Osteoblast (primary cell): ENCODE measurements at places on chromosomes 6 and 20.

- no peak overlapping the region for H3K27ac ChIP-seq
- H3K36me3 ChIP-seq: no peaks in the 10 kb centered on the region
- H3K4me1 ChIP-seq: no peaks in the 10 kb centered on the region
These were observed 81.9 kb downstream of the LRFN2 start for GRCh38 chr6:40505191-40505810.

DNA sequence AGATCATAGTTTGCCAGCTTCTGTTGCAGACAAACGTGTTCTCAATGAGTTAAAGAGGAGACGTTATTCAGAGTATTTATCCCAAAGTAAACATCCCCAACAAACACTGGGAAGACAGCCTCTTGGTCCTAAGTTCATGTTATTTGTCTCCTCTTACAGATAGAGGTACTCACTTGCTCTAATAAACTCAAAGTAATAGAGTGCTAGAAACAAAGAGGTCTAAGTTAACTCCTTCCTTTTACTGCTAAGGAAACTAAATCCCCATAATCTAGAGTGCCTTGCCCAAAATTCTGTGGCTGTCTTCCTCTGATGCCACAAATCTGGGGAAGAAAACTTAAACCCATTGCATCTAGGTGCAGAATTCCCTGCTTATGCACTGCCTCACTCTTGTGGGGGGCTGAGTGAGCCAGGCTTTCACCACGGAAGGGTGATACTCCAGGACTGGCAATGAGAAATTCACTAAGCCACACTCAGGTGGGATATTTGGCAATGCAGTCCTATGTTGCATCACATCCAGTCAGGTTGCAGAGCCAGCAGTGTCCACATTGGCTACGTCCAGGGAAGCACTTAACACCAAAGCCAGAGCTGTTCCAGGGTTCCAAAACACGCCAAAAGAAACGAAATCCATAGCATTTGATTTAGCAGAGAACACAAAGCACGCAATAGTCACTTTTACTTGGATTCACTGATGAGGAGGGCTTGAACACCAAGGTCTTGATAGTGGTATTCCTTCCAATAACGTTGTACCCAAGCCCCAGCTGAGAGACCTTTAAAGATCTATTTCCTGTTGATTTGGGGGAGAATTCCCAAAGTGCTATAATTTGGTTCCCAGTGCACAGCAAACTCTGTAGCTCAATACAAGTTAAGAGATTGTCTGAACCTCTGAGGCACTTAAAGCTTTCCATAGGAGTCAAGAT is 81.0 kb upstream of the FOXQ1 start:
- H3K36me3 ChIP-seq: no peaks in the 10 kb centered on the region
- no peak overlapping the region for H3K4me3 ChIP-seq
- no peaks in the 10 kb centered on the region for H3K4me1 ChIP-seq
- peaks cover 15% of the 10 kb centered on the region for H3K27me3 ChIP-seq

DNA sequence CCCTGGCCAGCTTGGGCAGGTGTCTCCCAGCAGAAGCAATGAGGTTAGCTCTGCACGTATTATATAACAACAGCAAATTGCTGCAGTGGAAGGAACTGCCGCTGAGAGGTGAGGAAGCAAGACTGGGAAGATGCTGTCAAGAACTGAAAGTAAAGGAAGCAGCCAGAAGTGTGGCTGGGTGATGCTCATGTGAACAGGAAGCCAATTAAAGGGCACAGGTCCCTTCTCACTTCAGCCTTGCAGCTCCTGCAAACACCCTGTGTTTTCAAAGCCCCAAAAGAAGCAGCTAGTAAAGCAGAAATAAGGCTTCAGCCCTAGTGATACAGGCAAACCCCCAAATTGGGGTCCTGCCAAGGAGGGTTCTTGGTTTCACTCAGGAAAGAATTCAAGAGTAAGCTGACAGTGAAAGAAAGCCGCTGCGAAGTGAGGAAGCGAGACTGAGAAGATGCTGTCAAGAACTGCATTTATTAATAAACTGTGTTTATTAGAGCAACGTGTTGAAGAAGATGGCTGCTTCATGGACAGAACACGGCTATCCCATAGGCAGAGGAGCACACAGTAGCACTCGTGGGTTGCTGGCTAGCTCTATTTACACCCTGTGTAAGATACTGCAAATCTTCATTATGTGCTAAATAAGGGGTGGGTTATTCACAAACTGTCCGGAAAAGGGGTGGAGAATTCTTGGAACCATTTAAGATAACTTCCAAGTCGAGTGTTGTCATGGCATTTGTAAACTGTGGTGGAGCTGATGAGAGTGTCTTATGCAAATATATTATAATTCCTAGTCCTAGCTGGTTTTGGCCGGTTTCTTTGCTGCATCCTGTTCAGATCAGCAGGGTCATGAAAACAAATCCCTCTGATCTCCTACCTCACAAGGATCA is 152.2 kb downstream of the LINC00237 start:
- DNase-seq: no peak
- H3K36me3 ChIP-seq: no peaks in the 10 kb centered on the region
- no peak overlapping the region for H3K27ac ChIP-seq
- no peaks in the 10 kb centered on the region for H3K27me3 ChIP-seq
- H3K4me3 ChIP-seq: no peak overlapping the region

DNA sequence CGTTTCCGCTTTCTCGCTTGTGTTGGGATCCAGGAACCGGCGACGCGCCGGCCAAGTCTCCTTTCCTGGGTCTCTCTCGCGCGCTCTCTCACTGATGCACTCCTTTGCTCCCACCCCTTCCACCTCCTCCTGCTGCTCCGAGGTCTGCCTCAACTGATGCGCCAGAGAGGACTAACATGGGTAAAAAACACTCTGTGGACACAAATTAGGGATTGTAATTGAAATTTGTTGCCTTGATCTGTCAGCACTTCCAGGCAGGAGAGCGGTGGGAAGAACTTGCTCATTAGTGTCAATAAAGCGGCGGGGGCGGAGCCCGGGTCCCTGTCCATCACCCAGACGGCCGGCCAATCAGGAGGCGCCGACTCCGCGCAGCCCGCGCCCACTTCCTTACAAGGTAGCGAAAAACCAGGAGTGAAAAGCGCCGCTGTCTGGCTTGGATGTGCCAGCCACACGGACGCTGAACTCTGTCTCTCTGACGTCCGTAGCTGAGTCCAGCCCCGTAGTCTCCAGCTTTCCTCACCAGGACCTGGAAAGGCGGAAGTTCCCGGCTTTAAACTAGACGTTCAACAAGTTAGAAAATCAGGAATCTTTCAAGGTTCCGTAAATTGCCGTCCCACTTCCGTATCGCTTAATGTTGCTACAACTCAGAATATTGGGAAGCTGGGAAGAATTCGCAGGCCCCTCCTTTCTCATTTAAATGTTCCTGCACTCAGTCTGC is at the start of gene TBX18:
TBX18 (minus strand) TSS at position 267 of the 718 bp plus-strand sequence. CDS start 417 bp downstream, outside the sequence.
- H3K4me3 ChIP-seq: peak within 1 kb of the TSS; percentile 84
- H3K36me3 ChIP-seq: peaks cover 3% of the 10 kb centered on the region
- peaks cover 22% of the 10 kb centered on the region for H3K4me1 ChIP-seq
- DNase-seq: peak; percentile 98

DNA sequence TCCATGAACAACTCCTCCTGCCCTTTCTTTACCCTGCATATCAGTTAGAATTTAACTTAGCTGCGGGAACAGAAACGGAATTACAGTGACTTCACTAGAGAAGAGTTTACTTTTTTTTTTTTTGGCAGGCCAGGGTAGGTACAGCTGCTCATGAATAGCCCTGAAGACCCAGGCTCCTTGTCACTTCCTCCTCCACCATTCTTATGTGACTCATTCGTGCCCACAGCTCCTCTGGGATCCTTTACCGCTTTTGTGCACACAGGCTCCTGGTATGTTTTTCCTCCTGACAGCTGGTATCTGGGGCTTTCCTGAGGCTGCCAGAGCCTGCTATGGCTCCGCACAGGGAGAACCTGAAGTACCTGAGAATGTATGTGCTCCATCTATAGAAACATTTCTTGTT is 3.9 kb upstream of the KCNS1 start:
- no peaks in the 10 kb centered on the region for H3K36me3 ChIP-seq
- no peak overlapping the region for H3K4me3 ChIP-seq
- no peaks in the 10 kb centered on the region for H3K27me3 ChIP-seq
- peak overlapping the region; percentile 36 for H3K27ac ChIP-seq
- H3K4me1 ChIP-seq: peaks cover 19% of the 10 kb centered on the region

DNA sequence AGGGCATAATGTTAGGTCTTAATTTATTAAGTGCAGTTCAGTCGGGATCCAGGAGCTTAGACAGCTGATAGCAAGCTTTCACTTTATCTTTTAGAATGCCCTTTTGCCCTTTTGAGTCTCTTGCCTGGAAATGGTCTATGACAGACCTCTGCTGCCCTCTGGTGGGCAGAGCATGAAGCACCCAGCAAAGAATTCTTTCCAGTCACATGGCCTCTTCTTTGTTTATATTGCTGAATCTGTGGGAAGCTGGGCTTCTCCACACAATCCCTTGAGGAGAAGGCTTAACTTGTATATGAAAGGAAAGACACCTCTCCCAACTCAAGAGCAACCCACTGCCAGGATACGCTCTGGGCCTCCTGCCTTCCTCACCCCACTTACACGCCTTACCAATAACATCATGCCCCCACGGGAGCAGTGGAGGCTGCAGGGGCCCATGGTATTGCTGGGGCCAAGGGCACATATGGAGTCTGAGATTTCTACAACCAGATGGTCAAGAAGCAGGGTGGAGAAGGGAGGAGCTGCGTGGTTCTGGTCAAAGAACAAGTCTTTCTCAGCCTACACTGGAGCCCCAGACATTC is 20.4 kb downstream of the WFDC3 start:
- H3K36me3 ChIP-seq: no peaks in the 10 kb centered on the region

DNA sequence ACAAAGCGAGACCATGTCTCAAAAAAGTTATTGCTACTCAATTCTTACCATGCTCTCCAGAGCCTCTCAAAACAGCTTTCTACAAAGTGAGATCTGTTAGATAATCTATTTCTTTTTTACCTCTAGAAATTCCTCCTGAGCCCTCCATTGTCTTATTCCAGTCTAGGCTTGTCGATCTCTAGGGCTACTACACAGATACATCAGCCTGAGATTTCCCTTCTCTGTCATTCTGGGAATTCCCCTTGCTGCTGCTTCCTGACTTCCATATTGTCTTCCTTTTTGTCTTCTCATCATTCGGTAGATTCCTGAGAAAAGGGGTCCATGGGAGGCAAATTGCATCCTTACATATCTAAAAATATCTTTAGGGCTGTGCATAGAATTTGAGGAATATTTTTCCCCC is 75.6 kb upstream of the GNRH2 start:
- no peaks in the 10 kb centered on the region for H3K4me1 ChIP-seq
- no peaks in the 10 kb centered on the region for H3K27me3 ChIP-seq
- no peak overlapping the region for H3K4me3 ChIP-seq

DNA sequence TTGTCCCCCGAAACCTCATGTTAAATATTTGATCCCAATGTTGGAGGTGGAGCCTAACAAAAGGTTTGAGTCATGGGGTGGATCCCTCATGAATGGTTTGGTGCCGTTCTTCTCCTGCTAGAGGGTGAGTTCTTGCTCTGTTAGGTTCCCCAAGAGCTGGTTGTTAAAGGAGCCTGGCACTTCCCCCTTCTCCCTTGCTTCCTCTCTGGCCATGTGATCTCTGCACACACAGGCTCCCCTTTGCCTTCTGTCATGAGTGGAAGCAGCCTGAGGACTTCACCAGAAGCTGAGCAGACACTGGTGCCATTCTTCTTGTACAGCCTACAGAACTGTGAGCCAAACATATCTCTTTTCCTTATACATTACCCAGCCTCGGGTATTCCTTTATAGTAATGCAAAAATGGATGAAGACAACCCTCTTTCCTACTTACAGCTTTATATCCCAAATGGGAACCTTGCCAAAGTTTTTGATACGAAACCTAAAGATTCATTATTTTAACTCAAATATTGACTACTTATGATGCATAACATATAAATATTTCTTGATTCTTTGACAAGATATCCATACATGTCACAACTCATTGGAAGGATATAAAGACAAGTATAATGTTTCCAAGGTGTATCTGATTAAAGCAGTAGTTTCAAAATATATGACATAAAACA is 61.0 kb downstream of the RNF182 start:
- H3K36me3 ChIP-seq: no peaks in the 10 kb centered on the region
- H3K27me3 ChIP-seq: no peaks in the 10 kb centered on the region
- peaks cover 9% of the 10 kb centered on the region for H3K4me1 ChIP-seq
- H3K27ac ChIP-seq: no peak overlapping the region

GRCh38 chr20:17158701-17159100 is 68.1 kb upstream of the PCSK2 start:
- no peak overlapping the region for H3K4me3 ChIP-seq
- DNase-seq: no peak
- H3K36me3 ChIP-seq: no peaks in the 10 kb centered on the region
- no peak overlapping the region for H3K27ac ChIP-seq

- DNase-seq: peak; percentile 44
- H3K27ac ChIP-seq: no peak overlapping the region
- H3K4me1 ChIP-seq: peaks cover 29% of the 10 kb centered on the region
- no peaks in the 10 kb centered on the region for H3K27me3 ChIP-seq
These were observed 40.4 kb downstream of the MAPK14 start for GRCh38 chr6:36068012-36068392.

GRCh38 chr6:110532431-110532830 is 56.0 kb upstream of the SLC22A16 start:
- DNase-seq: no peak
- no peak overlapping the region for H3K4me3 ChIP-seq
- H3K27ac ChIP-seq: no peak overlapping the region
- no peaks in the 10 kb centered on the region for H3K27me3 ChIP-seq
